ENCODE measurements at places on chromosomes 1 and 21.
A peak's percentile ranks its signal among the peaks of the same experiment; 100 is the strongest.

DNA sequence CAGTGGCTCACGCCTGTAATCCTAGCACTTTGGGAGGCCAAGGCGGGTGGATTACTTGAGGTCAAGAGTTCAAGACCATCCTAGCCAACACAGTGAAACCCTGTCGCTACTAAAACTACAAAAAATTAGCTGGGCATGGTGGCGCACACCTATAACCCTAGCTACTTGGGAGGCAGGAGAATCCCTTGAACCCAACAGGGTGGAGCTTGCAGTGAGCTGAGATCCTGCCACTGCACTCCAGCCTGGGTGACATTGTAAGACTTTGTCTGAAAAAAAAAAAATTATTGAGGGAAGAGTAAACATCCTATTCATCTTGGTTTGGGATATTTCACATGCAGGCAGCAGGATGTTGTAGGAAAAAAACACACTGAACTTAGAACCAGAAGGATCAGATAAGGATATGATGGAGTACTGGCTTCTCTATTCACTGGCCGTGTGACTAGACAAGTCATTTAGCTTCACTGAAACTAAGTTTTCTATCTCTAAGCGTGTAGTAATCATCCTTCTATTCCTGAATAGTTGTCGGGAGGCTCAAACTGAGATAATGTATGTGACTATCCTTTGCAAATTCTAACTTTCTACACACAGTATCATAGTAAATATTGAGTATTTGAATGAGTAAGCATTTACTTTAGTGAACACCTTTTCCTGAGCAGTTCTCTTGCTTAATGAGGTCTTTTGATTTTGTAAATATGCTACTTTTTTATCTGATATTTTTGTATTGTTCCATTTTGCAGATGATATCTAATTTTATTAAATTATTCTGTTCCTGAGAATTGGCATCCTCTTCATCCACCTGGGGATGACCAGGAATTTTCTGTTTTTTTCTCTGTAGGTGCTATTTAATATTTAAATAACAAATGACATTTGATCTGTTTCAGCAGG lies 18.2 kb downstream of the CAP1 start:
- no peak for DNase-seq

- DNase-seq, result no peak
Measured at GRCh38 chr21:38759413-38759812, 46.3 kb upstream of the ETS2 start.

GRCh38 chr1:37078866-37079265 lies 44.6 kb upstream of the GRIK3 start:
- DNase-seq, result no peak

DNA sequence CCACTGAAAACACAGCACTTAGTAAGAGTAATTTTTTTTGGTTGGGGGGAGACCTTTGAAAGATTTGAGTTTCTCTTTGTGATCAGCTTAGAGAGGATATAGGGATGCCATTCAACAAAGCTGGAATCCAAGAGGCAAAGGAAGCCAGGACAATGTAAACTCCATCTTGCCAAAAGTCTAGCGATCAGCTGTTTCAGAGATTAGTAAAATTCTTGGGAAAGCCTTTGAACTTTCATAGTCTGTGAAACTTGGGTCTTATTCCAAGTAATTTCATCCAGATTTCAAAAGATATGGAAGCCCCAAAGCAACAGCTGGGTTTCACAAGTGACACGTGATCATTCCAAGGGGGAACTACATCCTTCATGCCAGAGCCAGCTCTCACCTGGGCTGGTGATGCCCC lies 30.2 kb upstream of the TNR start:
- no peak for DNase-seq

- no peak for DNase-seq
Measured at GRCh38 chr21:29206445-29206844, 76.0 kb downstream of the MAP3K7CL start.

- peak; percentile 94 for DNase-seq
Measured at GRCh38 chr1:183281553-183282091, 95.6 kb downstream of the LAMC2 start.

All from cardiac septum (tissue), 1 donor.